SK-MEL-5 (cell line): ENCODE measurements at places on chromosomes 3 and 15. TPM values are rescaled to one million over a fixed set of nuclear protein-coding genes. Genes with fewer than 3 reads are reported as not detected.
A peak's percentile ranks its signal among the peaks of the same experiment; 100 is the strongest.

MELTF gene
- 188 and 210 TPM in 2 replicates for total RNA-seq

HIGD1A gene
- total RNA-seq = 165 and 193 TPM in 2 replicates

BFSP2 gene
- total RNA-seq = 0.40 TPM in 1 of 2 replicates, not detected in the other

RBPMS2 gene
- 1.1 and 1.4 TPM in 2 replicates for total RNA-seq

MOBP gene
- total RNA-seq = not detected in 2 replicates

TNNC1 gene
- 0.24 and 0.42 TPM in 2 replicates for total RNA-seq

NDN gene
- total RNA-seq = 29.9 and 39.3 TPM in 2 replicates

MYRIP gene
- 0.08 and 0.21 TPM in 2 replicates for total RNA-seq

ZNF774 gene
- 2.1 and 2.2 TPM in 2 replicates for total RNA-seq

HIGD2B gene
- 0.11 TPM in 1 of 2 replicates, not detected in the other for total RNA-seq

RUBCN gene
- total RNA-seq = 24.6 and 27.1 TPM in 2 replicates

GRCh38 chr3:129001101-129001805 lies at the start of gene EFCC1:
TSS of gene EFCC1 (plus strand) at chr3:129001304. CDS start at chr3:129001629, 325 bp downstream.
- DNase-seq = peak; percentile 37

DNA sequence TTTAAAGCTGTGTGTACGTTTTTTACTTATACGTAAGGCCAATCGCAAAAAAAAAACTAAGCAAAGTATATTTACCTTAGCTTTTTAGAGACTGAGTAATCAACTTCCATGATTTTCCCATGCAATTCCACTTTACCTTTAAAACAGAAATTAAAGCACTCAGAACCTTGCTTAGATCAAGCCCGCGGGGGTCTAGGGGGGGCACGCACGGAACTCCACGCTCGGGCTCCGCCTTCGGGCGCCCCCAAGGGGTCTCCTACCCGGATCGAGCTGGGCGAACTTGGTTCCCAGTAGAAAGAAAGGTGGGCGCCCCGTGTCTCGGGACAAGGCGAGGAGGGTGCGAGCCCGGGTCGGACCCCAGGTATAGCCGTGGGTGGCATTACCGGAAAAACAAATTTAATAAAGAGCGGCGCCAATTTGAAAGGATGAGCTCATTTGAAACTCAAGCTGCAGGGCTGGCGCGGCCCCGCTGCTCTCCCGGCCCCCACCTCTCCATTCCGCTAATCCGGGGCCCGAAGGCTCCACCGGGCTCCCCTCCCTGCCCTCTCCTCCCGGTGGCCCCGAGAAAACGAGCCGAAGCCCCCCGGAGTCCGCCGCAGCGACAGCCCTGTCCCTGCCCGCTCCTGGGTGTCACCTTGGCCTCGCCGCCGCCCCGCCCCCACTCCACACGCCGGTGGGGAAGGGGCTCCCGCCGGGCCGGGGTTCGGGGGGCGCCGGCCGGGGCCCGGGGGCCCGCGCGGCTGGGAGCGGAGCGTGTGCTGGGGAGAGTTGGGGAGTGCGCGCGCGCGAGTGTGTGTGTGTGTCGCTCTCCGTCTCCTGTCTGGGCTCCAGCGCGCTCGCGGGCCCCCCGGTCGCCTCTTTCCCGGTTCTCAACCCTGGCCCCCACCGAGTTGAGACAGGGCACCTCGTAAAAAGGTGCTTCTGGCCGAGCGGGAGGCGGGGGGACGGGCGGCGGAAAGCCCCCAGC lies 1.5 kb downstream of the IGF2BP2 start:
- DNase-seq = peak; percentile 26

GRCh38 chr3:125647318-125648014 lies 52.2 kb upstream of the OSBPL11 start:
- DNase-seq = no peak

- DNase-seq = no peak
Measured at GRCh38 chr3:12518261-12519028, 26.9 kb downstream of the MKRN2OS start.

DNA sequence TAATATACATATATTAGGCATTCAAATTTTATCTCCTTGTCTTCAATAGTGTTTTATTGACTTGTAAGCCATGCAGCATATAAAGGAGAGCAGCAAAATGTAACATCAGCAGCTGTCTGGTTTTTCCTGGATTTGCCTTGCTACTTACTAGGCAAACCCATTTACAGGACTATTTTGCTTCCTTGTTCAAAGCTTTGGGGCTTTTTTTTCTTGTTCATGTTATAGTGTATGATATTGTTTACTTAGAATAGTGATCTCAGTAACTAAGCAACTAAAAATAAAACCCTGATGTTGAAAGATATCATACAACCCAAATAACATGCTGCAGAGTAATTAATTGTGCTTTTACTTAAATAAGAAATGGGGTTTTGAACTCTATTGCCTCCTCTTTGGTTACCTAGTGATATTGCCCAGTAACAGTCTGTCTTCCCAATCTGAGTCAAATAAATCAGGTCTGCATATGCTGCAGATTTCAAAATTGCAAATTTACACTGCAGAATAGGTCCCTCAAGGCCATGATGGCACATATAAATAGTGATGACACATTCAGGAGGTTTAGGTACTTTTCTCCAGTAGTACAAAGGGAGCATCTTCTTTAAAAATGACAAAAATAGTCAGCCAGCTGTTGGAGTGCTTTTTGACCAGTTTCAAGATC lies 578.1 kb upstream of the NECTIN3 start:
- DNase-seq = no peak

DNA sequence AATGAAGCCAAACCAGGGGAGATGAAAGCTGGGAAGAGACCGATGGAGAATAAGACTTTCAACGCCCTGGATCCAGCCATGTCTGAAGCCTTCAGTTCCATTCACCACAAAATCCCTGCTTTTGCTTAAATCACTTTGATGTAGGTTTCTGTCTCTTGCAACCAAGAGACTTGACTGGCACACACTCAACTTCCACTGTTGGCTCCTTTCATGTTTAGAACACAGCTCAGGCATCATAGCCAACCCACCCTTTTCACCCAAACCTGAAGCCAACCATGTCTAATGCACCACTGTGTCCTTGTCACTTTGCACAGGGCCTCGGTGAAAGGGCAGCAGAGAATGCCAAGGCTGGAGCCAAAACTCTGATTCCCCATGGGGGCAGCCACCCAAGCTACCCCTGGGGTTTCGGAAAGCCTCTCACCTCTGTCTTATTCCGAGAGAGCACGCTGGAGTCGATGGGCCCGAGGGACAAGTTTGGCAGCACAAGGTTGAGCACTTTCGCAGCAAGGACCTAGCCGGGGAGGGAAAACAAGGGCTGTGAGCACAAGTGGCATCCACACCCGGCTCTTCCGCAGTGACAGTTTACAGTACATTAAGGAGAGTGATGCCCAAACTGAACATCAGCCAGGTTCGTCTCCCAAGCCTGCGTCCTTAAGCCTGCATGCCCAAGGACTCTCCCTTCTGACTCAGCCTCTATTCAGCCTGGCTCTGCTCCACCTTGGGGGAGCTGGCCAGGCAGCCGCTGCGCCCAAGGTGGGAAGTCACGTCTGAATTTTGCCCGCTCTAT lies 37.6 kb downstream of the ABTB1 start:
- no peak for DNase-seq

GRCh38 chr3:81838457-81838856 lies 77.0 kb upstream of the GBE1 start:
- no peak for DNase-seq

- DNase-seq = no peak
Measured at GRCh38 chr3:159892171-159892795, 96.4 kb upstream of the IL12A start.

- DNase-seq = no peak
Measured at GRCh38 chr3:125000661-125001060, 55.1 kb downstream of the HEG1 start.

- no peak for DNase-seq
Measured at GRCh38 chr15:47039225-47039624, 678.1 kb upstream of the SEMA6D start.

DNA sequence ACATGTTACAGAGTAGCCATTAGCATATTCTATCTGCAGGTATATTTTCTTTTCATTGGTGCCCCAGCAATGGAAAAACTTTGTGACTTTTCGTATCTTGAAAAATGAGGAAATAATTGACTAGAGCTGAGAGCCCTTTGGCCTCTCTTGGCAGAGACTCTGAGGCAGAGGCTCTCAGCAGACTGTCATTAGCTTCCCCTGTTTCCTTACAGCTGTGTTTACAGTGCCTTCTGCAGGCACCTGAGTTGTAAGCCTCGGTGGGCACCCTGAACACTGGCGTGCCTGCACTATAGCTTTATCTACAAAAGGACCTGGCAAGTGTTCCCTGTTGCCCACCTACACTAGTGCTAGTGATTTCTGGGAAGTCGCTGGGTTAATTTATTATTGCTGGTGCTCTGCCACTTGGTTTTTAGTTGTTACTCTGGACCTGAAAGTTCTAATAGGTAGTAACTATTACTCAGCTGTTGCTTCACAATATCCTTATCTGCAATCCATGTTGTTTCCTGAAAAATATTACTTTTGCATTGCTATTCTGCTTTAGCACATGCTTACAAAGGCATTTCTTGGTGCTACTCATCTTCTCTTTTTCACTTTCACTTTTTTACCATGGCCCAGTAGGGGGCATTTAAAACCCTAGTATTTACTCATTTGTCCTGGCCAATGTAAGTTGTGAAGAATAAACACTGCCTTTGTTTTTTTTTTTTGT lies 7.8 kb upstream of the GPR171 start:
- peak; percentile 39 for DNase-seq

GRCh38 chr3:65578861-65579260 lies 459.9 kb downstream of the MAGI1 start:
- DNase-seq = no peak

DNA sequence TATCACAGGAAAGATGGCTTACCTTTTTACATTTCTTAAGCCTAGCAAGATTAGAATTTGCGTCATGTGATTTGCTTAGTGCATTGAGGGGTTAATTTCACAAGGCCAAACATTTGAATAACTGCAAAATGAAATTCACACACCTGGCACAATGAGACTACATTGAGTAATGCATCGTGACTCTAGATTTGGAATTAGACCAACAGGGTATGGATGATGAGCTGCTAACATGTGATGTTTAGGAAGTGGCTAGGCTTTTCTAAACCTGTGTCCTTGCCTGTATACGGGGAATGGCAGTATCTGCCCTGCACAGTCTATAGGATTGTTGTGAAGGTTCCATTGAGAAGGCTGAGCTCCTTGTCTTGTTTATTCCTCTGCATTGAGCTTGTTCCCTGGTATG lies 160.1 kb downstream of the MFSD1 start:
- DNase-seq = no peak

- DNase-seq = no peak
Measured at GRCh38 chr15:94503293-94503692, 271.9 kb downstream of the MCTP2 start.

GRCh38 chr3:43413676-43414368 lies 127.5 kb downstream of the SNRK start:
- DNase-seq = no peak

GRCh38 chr15:45794712-45795439 lies 160.0 kb downstream of the SQOR start:
- no peak for DNase-seq

- DNase-seq = no peak
Measured at GRCh38 chr15:69016021-69016595, 1.6 kb downstream of the NOX5 start.

- DNase-seq = no peak
Measured at GRCh38 chr15:68380456-68380855, 51.5 kb downstream of the ITGA11 start.

DNA sequence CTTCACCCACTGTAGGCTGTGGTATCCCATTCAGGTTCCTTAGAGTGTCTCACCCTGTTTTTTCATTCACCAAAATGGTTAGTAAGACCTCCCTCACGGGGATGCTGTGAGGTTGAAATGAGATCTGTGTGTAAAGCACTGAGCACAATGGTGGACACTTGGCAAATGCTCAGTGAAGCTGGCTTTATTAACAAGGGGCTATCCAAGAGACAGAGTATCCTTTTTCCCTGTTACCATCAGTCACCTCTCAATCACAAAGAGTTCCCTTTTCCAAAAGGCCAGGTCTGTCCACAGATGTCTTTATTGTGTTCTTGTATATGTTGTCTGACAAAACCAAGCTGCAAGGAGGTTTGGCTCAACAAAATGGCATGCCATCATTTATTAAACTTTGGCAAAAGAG lies 138.9 kb upstream of the RARB start:
- no peak for DNase-seq

DNA sequence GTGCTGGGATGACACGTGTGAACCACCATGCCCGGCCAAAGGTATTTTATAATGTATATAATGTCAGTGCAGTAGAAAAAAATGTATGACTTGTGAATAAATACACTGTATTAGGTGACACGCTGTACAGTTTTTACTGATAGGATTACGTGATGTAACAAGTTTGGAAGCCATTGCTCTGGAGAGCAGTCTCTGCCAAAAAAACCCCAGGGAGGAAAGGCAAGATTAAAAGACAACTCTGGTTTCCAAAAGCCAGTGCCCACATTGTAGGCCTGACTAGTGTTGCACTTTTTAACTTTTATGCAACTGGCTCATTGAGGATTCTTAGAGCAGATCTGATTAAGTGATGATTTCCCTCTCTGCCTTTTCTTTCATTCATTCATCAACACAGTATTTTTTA lies 62.0 kb upstream of the SLC2A2 start:
- no peak for DNase-seq
